ENCODE measurements at places on chromosomes 6 and 20.

GRCh38 chr6:46407246-46407645, 84.0 kb downstream of the RCAN2 start:
- DNase-seq, result no peak

- no peak for DNase-seq
These were observed 198.0 kb upstream of the RAB32 start for GRCh38 chr6:146345598-146345997.

DNA sequence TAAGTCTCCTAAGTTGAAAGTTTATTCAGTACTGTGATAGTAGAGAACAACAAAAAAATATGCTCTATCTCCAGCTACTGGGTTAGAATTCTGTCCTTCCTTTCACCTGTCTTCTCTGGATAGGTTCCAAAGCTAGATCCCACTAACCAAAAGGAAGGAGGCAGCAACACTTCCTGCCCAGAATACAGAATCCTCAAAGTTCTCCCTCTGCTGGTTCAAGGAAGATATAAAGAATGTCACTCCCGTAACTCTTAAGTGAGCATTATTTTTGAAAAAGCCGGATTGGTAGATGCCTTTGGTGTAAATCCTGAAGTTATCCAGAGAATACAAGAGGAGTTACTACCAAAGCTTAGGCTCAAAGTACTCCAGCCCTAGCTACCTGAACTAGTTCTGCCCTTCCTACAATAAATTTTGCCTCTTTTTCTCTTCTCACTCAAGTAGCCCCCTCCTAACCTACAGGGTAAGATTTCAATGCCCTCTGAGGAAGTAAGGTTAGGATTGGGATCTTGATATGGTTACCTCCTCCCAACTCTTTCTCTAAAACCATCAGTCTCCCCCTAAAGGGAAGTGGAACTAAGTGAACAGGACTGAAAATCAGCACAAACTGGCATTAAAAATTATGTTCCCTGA, 26.0 kb upstream of the CRIP3 start:
- DNase-seq, result peak; percentile 63

DNA sequence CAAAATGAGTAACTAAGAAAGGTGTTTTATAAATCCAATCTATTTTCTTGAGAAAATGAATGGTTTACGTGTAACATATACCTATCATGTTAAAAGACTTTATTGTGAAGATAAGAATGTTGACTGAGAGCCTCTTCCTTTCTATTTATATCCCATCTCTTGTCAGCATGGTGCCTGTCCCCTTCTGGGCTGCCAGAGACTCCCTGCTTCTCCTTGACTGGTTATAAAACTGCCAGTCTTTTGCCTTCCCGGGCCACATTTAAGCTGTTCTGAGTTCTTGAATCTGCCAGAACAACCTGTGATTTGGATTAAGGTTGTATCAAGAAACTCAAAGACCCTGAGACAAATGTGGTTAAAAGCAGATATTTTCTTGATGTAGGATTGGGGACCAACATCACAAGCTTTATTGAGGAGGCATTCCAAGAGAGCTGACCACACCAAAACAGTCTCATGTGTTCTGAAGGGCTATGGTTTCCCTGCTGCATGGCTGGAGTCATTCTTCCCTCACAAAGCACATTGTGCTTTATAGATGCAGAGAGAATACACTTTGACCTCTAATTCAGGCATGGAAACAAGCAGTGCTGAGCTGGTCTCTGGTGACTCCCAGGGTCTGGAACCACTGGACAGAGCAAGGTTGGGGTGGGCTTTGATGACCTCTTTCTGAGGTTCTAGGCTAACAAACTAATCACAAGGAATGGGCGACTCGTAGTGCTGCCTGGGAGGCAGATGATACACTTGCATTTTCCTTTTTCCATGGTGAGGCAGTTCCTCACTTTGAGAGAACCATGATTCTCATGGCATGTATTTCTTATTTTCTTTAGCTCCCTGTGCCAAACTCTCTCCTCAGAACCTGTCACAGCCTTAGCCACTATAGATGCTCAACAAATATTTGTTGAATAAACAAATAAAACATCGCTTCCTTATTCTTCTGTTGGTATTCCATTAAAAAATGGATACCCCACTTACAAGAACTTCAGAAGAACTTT, 205.0 kb upstream of the PREP start:
- DNase-seq, result no peak

DNA sequence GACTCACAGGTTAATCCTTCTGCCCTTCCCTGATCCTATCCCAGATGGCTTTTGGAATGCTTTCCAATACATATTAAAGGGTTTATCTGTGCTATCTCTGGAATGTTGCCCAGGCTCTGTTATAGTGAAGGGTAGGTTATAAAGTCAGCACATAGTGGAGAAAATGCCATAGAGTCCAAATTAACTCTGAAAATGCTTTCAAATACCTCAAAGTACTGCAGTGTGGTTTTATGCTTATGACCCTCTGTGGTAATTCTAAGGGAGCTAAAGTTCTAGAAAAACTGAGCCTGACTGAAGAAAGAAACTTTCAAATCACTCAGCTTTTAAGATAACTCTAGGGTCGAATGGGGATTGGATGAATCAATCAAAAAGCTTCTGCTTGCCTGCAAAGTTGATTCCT, 159.8 kb downstream of the PLCB1 start:
- no peak for DNase-seq

GRCh38 chr6:140370976-140371870, 996.8 kb upstream of the CITED2 start:
- DNase-seq, result no peak

GRCh38 chr6:2635911-2636310, 114.8 kb downstream of the MYLK4 start:
- no peak for DNase-seq

Data from urothelium cell line (cell line).